ENCODE measurements at places on chromosomes 2 and 18.

- no peak for DNase-seq
Observed at GRCh38 chr2:204049635-204050034, 113.1 kb downstream of the ICOS start.

DNA sequence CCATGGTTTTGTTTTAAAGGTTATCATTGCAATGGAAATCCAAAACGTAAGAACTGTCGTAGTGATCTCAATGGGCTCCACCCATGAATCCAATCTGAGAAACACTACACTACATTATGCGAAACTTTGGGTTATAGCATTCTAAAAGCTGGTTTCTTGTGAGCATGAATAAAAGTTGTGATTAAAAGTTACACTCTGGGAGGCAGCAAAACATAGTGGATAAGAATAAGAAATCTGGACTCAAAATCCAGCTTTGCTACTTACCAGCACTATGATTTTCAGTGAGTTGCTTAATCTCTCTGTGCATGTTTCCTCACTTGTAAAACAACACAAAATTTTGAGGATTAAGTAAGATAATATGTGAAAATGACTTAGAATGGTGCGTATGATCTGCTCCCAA, 25.7 kb upstream of the THOC1 start:
- no peak for DNase-seq

DNA sequence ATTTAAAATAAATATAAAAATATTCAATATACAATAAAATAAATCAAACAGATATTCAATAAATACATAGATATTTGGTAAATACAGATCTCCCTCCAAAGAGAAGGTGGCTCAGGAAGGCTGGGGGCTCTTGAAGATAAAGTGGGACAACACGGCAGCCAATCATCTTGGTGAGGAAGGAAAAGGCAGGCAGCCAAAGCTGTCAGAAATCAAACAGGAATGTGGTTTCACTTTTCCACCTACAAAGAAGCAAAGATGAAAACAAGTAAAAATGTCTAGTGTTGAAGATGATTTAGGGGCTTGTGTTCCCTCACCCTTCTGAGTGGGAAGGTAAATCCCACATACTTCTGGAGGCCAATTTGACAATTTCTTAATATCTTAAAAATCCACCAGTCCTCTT, 85.7 kb downstream of the B3GNT2 start:
- no peak for DNase-seq

- DNase-seq, result peak; percentile 34
Observed at GRCh38 chr18:48660346-48661228, 121.8 kb downstream of the CTIF start.

GRCh38 chr2:62705859-62706720, 577 bp downstream of the EHBP1 start:
- peak; percentile 66 for DNase-seq

- no peak for DNase-seq
Observed at GRCh38 chr2:168354499-168354898, 101.6 kb upstream of the CERS6 start.

- no peak for DNase-seq
Observed at GRCh38 chr2:74528600-74529356, 728 bp downstream of the AUP1 start.

- DNase-seq, result no peak
Observed at GRCh38 chr18:8450013-8450412, 159.2 kb upstream of the RAB12 start.

DNA sequence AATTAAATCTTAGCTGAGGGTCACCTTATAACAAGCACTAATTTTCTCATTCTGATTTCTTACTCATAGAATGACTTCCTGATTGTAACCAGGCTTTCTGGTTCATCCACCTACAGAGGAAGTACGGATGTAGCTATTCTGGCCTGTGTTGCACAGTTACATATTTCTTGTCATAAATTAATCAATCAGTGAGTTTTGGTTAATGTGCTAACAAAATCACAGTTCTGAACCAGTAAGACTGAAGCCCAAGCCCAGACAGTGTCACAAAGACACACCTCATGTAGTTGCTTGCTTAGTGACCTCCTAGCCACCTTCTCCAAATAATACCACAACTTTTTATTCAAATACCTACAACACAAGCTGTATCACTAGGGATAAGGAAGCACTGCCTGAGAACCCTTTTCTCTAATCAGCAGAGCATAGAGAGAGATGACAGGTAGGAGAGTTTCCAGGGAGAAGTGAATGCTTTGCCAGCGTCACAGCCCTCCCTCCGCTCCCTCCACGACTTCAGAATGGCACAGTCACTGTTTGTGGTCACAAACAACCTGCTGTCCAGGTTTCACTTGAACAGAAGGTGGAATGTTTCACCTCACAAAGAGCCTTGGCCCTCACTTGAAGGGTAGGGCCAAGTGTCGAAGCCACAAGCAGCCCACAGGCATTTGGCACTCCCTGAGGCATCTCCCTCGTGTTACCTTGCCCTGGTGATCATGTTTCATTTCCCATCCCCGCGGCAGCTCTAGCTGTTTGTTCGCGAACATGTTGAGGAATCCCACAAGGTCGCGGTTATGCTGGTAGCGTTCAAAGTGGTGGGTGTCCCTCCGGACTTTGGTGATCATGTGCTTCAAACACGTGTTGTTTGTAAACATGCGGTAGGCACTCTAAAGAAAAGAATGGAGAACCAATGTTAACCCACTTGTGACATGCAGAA, 120.8 kb upstream of the STK17B start:
- no peak for DNase-seq

DNA sequence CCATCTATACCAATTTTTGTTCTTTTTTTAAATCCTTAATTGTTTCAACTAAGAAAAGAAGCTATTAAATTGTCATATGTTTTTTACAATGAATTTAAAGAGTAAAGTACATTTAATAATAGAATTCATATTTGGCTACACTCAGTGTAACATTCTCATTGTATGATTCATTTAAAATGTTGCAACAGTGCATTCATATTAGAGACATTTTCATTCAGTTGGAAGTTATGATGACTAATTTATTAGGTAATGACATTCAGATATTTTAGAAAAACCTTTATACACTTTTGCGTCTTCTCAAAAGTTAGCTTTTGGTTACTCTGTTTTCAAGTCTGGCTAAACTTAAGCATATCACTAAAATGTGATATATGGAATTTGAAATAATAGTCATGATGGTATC, 887.5 kb upstream of the NRXN1 start:
- no peak for DNase-seq

- DNase-seq, result no peak
Observed at GRCh38 chr2:207676827-207677354, 34.5 kb upstream of the CCNYL1 start.

- DNase-seq, result no peak
Observed at GRCh38 chr2:9451231-9451630, 23.1 kb upstream of the IAH1 start.

DNA sequence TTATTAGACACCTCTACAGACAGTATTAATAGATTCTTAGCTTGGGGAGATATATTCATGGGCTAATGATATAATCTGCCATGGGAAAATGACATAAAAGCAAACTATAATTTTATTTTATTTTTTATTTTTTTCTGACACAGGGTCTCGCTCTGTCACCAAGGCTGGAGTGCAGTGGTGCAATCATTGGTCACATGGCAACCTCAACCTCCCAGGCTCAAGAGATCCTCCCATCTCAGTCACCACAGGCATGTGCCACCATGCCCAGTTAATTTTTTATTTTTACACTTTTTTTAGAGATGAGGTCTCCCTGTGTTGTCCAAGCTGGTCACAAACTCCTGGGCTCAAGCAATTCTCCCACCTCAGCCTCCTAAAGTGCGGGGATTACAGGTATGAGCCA, 39.3 kb downstream of the RTN4 start:
- DNase-seq, result no peak

- no peak for DNase-seq
Observed at GRCh38 chr18:58113337-58113736, 69.3 kb downstream of the NEDD4L start.

GRCh38 chr2:195657634-195658540, 861 bp downstream of the SLC39A10 start:
- DNase-seq, result peak; percentile 2

- no peak for DNase-seq
Observed at GRCh38 chr2:84800194-84800805, 80.6 kb downstream of the TRABD2A start.

DNA sequence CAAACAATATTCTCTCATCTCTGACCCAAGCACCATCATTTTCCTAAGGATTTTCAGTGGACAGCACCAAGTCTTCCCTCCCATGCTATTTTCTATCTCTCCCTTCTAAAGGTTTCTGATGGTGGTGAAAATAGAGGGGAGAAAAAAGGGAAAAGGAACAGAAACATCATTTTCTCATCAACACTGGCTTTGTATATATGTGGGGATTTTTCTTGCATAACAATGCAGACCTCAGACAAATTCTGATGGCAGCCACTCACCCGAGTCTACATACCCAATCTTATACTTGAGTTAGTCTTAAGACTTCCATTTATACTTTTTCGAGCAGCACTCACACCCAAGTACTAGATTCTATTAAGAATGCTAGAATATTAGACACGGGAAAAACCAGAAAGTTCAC, 95.8 kb downstream of the TMEM163 start:
- no peak for DNase-seq

DNA sequence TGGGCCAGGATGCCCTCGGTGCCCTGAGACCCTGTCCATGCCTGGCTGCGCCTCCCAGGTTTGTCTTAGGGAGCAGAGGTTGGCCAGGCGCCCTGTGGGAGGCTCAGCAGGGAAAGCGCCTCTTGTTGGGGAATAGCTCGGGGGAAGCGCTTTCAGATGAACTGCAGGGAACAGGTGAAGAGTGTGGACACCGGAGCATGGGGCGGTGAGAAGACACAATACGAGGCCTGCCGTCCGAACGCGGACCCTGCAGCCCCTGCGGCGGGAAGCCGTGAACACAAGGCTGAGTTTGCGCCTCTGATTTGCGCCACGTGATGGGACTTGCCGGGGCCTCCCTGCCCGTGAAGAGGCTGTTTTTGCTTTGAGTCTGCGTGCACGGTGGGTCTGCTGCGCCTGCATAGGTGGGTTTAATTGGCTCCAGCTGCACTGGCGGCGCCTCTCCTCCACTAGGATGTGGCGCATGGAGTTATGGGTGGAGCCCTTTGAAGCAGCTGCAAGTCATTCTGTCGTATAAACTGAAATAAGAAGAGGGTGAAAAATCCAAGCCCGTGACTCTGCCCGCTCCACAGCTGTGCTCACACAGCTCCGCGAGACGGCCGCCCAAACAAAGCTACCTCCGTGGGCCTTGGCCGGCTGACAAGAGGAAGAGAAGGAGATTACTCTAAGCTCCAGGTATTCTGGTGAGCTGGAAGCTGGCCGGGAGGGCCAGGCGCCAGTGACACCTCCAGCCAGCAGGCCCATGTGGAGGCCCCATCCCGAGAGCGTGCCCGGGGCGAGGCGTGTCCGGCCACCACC, 103.5 kb upstream of the CTDP1 start:
- peak; percentile 95 for DNase-seq

DNA sequence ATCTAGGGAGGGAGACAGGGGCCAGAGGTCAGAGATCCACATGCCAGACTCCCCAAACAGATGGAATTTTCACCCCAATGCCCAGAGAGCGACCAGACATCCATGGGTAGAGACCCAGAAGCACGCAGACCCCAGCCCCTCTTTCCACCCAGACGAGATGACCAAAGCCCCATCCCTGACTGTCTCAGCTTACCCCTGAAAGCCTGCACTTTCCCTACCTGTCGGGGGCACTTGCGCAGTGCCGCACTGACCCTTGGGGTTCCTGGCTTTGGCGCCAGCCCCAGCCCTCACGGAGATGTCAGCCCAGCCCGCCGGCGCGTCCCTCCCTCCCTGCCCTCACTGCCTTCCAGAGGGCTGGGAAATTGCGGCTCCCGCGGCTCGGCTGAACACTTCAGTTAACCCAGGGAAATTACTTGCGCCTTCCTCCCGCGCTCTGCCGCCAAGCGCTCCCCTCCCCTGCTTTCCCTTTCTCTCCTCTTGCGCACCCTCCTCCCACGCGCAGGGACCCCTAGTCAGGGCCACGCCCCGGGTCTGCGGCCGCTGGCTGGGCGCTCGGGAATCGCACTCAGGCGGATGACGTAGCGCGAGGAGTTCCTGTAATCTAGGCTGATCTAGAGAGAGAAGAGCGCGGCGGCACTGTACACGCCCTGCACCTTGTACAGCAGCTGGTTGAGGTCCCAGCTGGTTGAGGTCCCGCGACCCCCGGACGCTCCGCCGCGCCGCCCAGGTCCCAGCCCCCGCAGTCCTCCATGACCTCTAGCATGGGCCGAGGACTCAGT, 12.0 kb downstream of the ALPG start:
- no peak for DNase-seq

DNA sequence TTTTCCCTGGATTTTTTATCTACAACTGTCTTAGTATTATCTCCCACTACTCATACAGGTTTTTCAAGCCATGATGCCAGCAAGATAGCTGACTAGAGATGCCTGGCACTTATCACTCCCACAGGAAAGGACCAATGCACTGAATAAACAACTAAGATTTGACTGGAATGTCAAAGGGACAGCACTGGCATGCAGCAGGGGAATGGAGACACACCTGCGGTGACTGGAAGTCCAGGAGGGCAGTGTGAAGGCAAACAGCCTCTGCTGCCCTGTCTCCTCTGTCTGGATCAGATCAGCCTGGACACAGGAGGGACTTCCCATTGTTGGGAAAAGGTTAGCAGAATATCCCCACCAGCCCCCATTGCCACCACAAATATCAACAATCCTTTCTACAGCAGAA, 85.1 kb downstream of the TMEM237 start:
- no peak for DNase-seq

DNA sequence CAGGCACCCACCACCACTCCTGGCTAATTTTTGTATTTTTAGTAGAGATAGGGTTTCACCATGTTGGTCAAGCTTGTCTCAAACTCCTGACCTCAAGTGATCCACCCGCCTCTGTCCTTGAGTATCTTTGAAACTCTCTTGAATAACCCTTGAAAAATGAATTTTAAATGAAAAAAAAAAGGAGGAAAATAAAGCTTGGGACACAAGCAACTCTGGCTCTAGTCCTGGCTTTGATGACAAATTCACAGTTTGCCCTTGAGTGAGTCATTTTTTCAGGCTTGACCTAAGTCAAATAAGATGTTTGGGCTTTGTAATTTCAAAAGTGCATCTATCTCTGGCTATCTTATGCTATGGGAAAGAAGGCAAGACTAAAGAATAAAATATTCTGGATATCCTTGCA, 79.0 kb upstream of the TRIB2 start:
- no peak for DNase-seq

DNA sequence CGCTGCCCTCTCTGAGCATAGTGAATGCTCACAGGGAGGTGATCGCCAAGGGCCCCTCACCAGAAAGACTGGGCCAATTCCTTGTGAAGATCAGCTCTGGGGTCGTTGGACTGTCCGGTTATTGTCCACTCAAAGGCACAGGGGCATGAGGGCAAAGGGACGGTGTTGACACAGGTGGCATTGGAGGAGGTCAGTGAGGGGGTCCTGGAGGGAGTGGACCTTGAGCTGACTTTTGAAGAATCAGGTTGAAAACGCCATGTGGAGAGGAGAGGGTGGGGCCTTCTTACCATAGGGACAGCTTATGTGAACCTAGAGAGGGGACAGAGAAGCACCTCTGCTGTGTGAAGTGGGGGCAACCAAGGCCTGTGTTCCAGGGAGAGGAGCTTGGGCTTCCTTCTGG, 131.5 kb downstream of the TFCP2L1 start:
- DNase-seq, result no peak
